ENCODE measurements at places on chromosomes 4 and X.

DNA sequence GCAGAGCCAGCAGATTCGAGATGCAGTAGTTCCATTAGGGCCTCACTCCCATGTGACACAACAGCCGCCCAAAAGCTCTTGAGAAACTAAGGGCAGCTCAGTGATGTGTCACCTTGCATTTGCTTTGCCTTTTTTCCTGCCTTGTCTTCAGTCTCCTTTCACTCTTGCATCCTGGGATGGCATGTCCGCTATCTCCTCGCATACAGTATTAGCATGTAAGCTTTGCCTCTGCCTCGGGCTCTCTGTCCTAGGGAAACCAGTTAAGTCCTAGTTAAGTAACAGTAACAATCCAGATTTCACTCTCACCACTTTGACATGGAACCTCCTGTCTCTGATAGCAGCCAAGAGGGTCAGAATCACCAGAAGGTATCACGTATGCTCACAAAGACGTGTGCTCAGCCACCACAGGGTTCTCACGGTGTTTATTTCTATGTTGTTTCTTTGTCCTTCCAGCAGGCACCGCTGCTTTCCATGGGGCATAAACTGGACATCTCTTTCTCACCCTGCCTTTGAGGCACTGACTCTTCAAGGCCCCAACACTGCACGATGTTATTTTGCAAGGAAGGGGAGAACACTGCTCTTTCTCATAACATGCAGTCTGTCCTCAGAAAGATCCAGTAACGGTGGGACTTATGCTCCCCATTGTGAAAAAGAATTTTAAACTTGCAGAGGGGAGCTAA lies 26.7 kb upstream of the SORBS2 start:
- no peak for DNase-seq

- DNase-seq = peak; percentile 20
Observed at GRCh38 chr4:172683021-172683420, 485.6 kb upstream of the GALNT7 start.

DNA sequence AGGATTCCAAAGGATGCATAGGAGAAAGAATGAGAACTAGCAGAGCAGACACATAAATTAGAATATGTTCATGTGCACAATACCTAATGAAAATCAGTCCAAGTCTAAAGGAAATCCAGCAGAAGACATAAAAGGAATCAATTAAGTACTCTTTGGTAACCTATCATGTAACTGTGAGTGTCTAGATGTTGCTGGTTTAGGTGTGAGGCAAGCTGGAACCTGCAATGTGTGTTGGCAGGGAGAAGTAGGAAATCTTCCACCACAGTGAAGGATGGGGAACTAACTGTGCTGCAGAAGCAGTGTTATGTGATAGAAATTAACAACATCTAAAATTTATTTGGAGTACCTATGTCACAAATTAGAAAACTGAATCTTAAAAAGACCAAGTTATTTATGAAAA lies 330.8 kb upstream of the DKK2 start:
- DNase-seq = no peak

- peak; percentile 59 for DNase-seq
Observed at GRCh38 chr4:13483768-13484121, 395 bp downstream of the RAB28 start.

- DNase-seq = no peak
Observed at GRCh38 chr4:156939801-156940200, 31.8 kb downstream of the PDGFC start.
